Right renal pelvis (tissue), 4 donors: ENCODE measurements at places on chromosomes 1 and 21. TPM values are rescaled to one million over a fixed set of nuclear protein-coding genes. Genes with fewer than 3 reads are reported as not detected.

- no peak for DNase-seq
These were observed 13.2 kb upstream of the PRKAB2 start for GRCh38 chr1:147185432-147185831.

- DNase-seq = no peak
These were observed 151.0 kb upstream of the C1orf87 start for GRCh38 chr1:60224523-60224922.

MEX3A gene
- polyA plus RNA-seq = 47.7 TPM

GRCh38 chr1:90220941-90221693, 226.2 kb downstream of the ZNF326 start:
- no peak for DNase-seq

S100A7 gene
- polyA plus RNA-seq = 0.96 TPM

C4BPA gene
- polyA plus RNA-seq = 0.69 TPM

DNA sequence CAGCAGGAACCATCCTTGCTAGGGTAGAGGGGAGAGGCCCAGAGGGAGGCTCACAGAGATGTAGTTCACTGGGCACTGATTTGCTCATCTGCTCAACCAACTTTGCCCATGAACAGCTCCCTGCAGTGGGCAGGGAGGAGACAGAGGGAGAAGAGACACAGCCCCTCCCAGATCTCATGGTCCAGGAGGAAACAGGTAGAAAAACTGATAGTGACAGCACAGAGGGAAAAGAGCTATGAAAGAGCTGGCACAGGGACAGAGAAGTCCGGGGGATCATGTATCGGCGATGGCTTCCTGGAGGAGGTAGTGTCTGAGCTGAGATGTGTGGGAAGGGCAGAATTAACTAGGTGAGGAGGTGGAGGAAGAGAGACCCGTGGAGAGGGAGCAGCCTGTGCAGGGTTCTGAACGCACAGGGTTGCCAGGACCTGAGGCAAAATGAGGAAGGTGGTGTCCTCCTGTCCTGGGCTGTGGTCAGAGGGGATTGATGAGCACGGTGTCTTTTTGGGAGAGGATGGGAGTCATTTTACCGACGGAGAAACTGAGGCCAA, 85.9 kb downstream of the PTPRU start:
- no peak for DNase-seq

DNA sequence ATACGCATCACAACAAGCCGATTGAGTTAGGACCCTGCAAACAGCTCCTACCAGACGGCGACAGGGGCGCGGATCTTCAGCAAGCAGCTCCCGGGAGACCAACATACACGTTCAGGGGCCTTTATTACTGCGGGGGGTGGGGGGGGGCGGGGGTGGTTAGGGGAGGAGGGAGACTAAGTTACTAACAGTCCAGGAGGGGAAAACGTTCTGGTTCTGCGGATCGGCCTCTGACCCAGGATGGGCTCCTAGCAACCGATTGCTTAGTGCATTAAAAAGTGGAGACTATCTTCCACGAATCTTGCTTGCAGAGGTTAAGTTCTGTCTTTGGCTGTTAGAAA, 162.0 kb downstream of the RUNX1 start:
- DNase-seq = no peak

TSSK3 gene
- 2.1 TPM for polyA plus RNA-seq

HFM1 gene
- polyA plus RNA-seq = 9.9 TPM

DNA sequence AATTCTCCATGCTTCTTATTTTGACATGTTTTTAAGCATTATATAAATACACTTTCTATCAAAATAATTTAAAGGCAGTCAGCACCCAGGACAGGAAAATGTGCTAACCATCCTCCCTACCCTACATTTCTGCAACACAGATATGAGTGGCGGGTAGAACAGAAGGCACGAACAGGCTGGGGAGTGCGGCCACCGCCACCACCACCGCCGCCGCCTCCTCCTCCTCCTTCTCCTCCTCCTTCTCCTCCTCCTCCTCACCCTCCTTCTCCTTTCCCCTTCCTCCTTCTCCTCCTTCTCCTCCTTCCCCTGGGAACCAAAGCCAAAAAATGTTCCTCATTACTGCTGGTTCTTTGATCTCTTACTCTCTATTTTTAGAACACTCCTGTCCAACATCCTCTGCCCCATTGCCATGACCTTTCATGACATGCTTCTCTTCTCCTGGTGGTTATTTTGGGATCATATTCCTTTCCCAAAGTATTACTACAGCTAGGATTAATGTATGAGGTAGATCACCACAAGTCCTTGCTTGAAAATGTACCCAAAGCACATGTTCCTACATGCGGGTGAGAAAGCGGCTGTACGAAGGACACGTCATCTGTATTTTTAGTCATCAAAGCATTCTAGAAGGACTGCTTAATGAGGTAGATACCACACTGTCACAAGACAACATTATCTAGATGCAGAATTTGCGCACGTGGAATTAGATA, 24.5 kb upstream of the CCN1 start:
- DNase-seq = no peak

DNA sequence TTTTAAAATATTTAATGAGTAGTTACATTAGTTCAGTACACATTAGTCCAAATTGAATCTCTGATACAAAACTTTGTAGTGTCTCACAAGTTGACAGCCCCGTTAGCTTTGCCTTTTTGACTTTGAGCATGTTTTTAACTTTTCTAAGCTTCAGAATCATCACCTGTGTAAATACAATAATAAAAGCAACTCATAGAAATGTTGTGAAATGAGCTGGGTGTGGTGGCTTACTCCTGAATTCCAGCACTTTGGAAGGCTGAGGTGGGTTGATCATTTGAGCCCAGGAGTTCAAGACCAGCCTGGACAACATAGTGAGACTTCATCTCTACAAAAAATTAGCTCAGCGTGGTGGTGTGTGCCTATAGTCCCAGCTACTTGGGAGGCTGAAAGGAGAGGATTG, 11.1 kb downstream of the RRP15 start:
- no peak for DNase-seq

GRCh38 chr1:89527256-89527655, 2.6 kb downstream of the LRRC8B start:
- no peak for DNase-seq

GRCh38 chr1:32808580-32808979, 8.6 kb downstream of the YARS1 start:
- no peak for DNase-seq

KPRP gene
- not detected for polyA plus RNA-seq
